A673 (cell line): ENCODE measurements at places on chromosomes 7 and 10. TPM values are rescaled to one million over a fixed set of nuclear protein-coding genes. Genes with fewer than 3 reads are reported as not detected.
A peak's percentile ranks its signal among the peaks of the same experiment; 100 is the strongest.

The NUTM2E gene
- 0.37 and 0.49 TPM in 2 replicates for total RNA-seq

The ENTPD1 gene
- 0.37 and 0.92 TPM in 2 replicates for total RNA-seq

The RNF32 gene
- total RNA-seq: 0.59 and 1.5 TPM in 2 replicates

DNA sequence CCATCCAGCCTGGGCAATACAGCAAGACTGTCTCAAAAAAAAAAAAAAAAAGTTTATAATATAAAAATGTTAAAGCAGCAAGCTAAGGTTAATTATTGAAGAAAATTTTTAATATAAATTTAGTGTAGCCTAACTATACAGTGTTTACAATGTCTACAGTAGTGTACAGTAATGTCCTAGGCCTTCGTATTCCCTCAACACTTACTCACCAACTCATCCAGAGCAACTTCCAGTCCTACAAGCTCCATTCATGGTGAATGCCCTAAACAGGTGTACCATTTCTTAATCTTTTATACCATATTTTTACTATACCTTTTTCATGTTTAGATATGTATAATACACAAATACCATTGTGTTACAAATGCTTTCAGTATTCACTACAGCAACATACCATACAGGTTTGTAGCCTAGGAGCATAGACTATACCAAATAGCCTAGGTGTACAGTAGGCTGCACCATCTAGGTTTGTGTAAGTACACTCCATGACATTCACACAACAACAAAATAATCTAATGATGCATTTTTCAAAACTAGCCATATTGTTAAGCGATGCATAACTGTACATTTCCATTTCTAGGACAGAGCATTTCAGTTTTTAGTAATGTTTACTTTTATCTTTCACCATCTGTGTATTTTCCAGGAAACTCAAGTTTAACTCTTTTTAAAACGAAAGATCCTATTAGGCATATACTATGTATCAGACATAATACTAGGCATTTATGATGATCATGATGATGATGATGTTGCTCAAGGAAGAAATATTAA is 43.3 kb downstream of the CNOT4 start:
- no peak overlapping the region for H3K27ac ChIP-seq
- no peaks in the 10 kb centered on the region for H3K4me1 ChIP-seq
- H3K27me3 ChIP-seq: no peaks in the 10 kb centered on the region
- H3K36me3 ChIP-seq: no peaks in the 10 kb centered on the region

GRCh38 chr10:14016011-14016536 is 314.6 kb downstream of the FRMD4A start:
- no peak for DNase-seq
- peaks cover 4% of the 10 kb centered on the region for H3K27me3 ChIP-seq
- no peaks in the 10 kb centered on the region for H3K36me3 ChIP-seq

GRCh38 chr7:102234131-102234530 is 52.5 kb upstream of the SH2B2 start:
- H3K27ac ChIP-seq: no peak overlapping the region
- no peak for DNase-seq
- no peaks in the 10 kb centered on the region for H3K36me3 ChIP-seq
- no peak overlapping the region for H3K4me3 ChIP-seq

GRCh38 chr10:6926971-6927370 is 346.9 kb upstream of the PRKCQ start:
- DNase-seq: no peak
- peaks cover 10% of the 10 kb centered on the region for H3K4me1 ChIP-seq
- no peak overlapping the region for H3K27ac ChIP-seq
- no peaks in the 10 kb centered on the region for H3K36me3 ChIP-seq
- peaks cover 5% of the 10 kb centered on the region for H3K27me3 ChIP-seq
- H3K4me3 ChIP-seq: no peak overlapping the region

DNA sequence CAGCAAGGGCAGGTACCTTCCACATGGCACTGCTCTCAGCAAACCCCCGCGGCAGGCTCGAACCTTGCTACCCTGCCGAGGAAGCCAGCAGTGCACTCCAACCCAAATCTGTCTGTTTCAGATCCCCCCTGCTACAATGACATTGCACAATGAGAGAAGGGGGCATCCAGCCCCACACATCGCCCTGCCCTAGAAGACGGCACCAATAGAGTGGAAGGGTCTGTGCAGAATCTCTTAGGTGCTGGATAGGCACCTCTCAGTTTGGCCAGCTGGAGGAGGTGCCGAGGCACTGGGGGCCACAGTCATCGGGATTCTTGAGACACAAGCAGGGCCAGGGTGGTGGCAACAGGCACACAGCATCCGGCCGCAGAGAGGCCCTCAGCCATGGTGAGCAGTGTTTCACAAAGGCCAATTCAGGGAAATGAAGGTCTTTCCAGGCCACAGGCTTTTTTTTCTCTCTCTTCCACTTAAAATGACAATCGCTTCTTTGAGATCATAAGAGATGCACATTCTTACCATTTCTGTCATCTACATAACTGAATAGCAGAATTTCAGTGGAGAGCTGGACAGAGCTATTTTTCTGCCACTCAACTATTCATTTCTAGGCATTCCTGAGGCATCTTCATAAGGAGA is 281.3 kb downstream of the TNS3 start:
- no peaks in the 10 kb centered on the region for H3K4me1 ChIP-seq
- H3K36me3 ChIP-seq: no peaks in the 10 kb centered on the region
- DNase-seq: no peak
- peaks cover 4% of the 10 kb centered on the region for H3K27me3 ChIP-seq
- no peak overlapping the region for H3K27ac ChIP-seq
- H3K4me3 ChIP-seq: no peak overlapping the region

DNA sequence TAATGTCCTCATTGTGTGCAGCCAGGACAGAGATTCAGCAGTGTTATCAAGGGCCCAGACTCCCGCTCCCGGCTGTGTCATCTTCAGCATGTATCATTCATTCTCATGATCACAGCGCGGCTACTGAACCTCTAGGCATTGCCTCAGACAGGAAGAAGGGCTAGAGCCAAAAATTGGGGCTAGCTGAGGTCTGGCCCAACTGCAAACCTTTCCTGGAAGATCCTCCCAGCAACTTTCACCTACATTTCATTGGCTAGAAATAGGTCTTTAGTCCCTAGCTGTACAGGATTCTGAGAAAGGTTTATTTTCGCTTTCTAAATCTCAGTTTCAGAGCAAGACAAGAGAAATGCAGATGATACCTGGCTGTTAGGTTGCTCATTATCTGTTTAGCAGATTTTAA is 81.9 kb downstream of the CREM start:
- no peak overlapping the region for H3K27ac ChIP-seq
- H3K4me1 ChIP-seq: peaks cover 12% of the 10 kb centered on the region
- no peak for DNase-seq
- no peak overlapping the region for H3K4me3 ChIP-seq

GRCh38 chr7:7662527-7662926 is 22.0 kb downstream of the UMAD1 start:
- H3K4me1 ChIP-seq: peaks cover 7% of the 10 kb centered on the region
- peak; percentile 37 for DNase-seq
- no peak overlapping the region for H3K4me3 ChIP-seq
- no peaks in the 10 kb centered on the region for H3K36me3 ChIP-seq
- no peak overlapping the region for H3K27ac ChIP-seq

GRCh38 chr10:6269953-6270867 is 67.5 kb downstream of the PFKFB3 start:
- H3K36me3 ChIP-seq: no peaks in the 10 kb centered on the region
- DNase-seq: no peak
- no peak overlapping the region for H3K4me3 ChIP-seq

DNA sequence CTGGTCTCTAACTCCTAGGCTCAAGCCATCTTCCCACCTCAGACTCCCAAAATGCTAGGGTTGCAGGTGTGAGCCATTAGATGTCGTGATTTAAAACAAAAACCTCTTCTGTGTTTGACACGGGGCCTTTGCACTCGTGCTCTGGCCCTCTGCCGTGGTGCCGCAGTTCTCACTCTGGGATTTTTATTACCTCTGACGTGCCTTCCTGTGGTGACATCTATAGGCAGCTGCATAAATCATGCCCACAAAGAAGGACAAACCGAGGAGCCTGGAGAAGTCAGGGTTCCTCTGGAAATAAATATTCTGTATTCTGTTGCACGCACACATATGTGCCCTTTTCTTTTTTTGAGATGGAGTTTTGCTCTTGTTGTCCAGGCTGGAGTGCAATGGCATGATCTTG is 25.9 kb upstream of the OCM start:
- peak; percentile 36 for DNase-seq
- H3K36me3 ChIP-seq: no peaks in the 10 kb centered on the region
- no peak overlapping the region for H3K4me3 ChIP-seq
- no peaks in the 10 kb centered on the region for H3K27me3 ChIP-seq
- H3K27ac ChIP-seq: no peak overlapping the region
- H3K4me1 ChIP-seq: no peaks in the 10 kb centered on the region
